ENCODE measurements at places on chromosomes 5 and 9. TPM values are rescaled to one million over a fixed set of nuclear protein-coding genes. Genes with fewer than 3 reads are reported as not detected.

The ARSI gene
- 44.0 TPM for total RNA-seq

The ROPN1L gene
- 2.1 TPM for total RNA-seq

The ARL10 gene
- 1.1 TPM for total RNA-seq

The NUTM2G gene
- not detected for total RNA-seq

The TMEM232 gene
- total RNA-seq = 0.24 TPM

Data from A549 treated with DMSO at 1 μM for 4 hours (cell line).